ENCODE measurements at places on chromosomes 13 and 19. TPM values are rescaled to one million over a fixed set of nuclear protein-coding genes. Genes with fewer than 3 reads are reported as not detected.

HAUS8 gene
- total RNA-seq, result 17.7 TPM

MAST1 gene
- total RNA-seq, result 0.78 TPM

CAPN12 gene
- 9.0 TPM for total RNA-seq

NLRP4 gene
- not detected for total RNA-seq

VSTM2B gene
- total RNA-seq, result not detected

ZNF558 gene
- total RNA-seq, result 20.3 TPM

PLK5 gene
- not detected for total RNA-seq

TPP2 gene
- 21.7 TPM for total RNA-seq

LYPD3 gene
- 18.9 TPM for total RNA-seq
